Astrocyte of the hippocampus (primary cell): ENCODE measurements at places on chromosomes 3 and 15.

DNA sequence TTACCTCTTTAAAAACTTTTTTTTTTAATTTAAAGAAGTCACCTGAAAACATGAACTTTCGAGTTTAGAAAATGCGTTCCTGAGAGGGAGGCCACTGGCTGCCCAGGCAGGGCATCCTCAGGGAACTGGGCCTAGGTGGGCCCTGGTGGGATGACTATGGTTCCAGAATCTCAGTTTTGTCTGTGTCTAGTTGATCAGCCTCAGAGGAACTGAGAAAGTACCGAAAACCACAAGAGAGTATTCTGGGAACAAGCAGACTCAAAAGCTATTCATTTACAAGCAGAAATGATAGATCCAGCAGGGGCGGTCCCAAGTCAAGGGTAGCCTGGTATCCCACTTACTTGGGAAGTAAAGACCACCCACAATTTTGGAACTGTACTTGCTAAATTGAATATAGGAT, 10.5 kb downstream of the WWTR1 start:
- DNase-seq: no peak

GRCh38 chr3:194386648-194387047, 12.4 kb downstream of the GP5 start:
- no peak for DNase-seq

DNA sequence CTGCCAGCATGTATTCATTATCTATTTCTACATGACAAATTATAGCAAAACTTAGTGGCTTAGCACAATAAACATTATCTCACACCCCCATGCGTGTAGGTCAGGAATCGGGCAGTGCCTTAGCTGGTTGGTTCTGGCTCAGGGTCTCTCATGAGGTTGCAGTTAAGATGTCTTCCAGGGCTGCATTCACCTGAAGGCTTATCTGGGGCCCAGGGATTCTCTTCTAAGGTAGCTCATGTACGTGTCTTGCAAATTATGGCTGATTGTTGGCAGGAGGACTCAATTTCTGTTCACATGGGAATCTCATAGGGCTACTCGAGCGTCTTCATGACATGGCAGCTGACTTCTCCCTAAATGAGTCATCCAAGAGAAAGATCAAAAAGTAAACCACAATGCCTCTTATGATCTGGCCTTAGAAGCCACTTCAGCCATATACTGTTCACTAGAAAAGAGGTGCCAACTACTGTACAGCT, 42.9 kb upstream of the TSC22D2 start:
- DNase-seq: peak; percentile 60

GRCh38 chr3:105938101-105938500, 69.3 kb upstream of the CBLB start:
- peak; percentile 60 for DNase-seq

DNA sequence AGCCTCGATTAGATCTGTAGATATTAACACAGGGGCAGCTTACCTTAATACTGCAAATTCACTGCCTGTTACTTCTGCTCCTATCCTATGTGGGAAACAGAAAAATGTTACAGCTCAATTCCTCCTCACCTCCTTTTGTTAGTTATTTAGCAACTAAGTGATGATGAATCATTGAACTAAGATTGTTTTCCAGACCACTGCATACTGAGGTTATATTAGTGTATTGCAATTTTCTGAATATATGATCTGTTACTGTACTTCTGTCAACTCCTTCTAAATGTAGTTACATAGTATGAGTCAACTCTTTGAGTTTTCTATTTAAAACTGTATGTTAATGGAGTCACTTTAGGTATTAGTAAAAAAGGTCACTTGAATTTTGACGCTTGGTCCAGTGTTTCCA, 331.5 kb upstream of the SLCO3A1 start:
- peak; percentile 34 for DNase-seq

DNA sequence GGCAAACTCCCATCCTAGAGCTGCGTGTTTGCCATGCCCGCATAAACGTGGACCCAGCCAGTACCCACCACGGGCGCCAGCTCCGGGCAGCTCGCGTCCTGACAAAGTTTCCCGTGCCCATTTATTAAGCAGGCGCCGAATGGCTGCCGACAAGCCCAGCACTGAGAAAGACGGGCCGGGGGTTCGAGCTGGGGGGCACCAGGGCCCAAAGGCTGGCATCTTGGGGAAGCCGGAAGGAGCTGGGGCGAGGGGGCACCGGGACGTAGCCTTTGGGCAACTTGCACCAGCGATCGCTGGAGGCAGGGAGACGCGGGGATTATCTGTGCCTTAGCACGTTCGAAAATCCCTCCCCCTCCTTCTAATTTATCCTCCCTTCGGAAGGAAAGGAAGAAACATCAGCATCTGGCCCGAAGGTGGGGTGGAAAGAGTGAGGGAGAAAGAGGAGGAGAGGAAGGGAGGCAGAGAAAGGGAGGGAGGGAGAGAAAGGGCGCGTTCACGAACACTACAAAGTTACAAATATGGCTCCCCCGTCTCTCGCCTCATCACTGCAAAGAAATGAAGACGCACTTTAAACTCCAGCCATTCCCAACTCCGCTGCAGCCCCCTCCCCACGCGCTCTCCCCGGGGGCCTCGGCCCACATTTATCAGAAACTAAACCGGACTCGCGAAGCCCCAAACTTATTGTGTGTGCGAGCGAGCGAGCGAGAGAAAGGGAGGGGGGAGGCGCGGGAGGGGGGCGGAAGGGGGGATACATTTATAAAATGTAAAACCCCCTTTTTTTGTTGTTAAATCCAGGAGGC, 1.0 kb downstream of the ANP32A start:
- DNase-seq: peak; percentile 63

- no peak for DNase-seq
Measured at GRCh38 chr3:138032567-138032966, 22.6 kb downstream of the CLDN18 start.

DNA sequence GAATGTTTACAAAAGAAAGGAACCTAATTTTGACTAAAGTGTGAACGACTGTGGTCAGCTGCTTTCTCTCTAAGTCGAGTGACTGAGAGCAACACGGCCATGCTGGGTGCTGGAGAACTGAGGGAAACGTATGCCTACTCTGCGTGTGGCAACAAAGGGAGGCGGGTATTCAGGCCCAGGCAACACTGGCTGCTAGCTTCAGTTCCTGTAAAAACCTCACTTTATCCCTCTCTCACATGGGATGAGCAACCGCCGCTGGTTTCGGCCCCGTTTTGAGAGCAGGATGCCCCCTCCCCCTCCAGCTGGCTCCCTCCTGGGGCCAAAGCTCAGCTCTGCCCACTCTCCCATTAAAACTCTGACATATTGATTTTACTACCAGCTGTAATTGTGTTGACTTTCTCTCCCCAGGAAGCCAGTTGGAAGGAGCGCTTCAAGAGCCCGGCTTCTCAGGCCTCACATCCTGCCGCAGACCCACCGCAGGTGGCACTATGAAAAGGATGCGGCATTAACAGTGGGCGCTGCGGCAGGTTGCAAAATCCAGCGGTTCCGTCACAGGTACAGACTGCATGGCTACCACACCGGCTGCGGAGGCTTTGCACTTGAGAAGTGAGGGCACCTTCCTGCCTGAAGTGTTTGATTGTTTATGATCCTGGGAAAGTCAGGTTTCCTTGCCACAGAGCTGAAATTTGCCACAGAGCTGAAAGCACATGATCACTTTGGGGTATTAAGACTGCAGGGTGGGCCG, 12.7 kb downstream of the PLXND1 start:
- DNase-seq: no peak

- DNase-seq: no peak
Measured at GRCh38 chr3:105829229-105829628, 39.6 kb downstream of the CBLB start.

DNA sequence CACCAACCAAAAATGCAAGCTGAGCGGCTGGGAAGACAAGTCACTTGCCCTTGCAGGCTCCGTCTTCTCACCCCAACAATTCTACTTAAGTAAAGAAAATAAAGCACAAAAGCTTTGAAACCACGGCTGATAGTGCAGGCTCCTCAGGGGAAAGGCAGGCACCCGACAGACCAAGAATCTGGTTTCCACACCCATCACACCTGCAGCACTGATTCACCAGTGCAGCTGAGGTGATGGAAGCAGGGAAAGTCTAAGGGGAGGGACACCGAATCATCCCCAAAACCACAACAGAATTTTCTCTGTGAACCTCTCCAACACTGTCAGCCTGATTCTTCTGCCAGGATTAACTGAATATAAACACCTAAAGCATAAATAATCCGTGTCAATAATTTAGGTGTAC, 62.0 kb upstream of the NSMCE3 start:
- DNase-seq: no peak

DNA sequence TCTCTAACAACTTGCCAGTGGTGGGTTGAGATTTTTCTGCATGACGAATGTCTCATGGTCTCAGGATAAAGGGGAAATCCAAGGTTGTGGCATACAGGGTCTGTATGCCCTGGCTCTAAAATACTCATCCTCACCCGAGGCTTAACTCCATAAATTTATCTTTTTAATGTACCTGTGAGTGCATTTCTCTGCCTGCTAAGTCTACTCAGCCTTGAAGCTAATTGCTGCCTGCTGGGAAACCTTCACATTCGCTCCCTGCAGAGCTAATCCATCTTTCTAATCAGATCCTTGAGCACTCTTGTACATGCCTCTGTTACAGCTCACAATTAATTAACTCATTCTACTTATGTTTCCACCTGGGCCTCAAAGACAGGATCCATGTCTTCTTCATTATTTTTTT, 93.8 kb downstream of the CMSS1 start:
- DNase-seq: no peak

- DNase-seq: no peak
Measured at GRCh38 chr3:7285505-7285904, 424.6 kb downstream of the GRM7 start.

GRCh38 chr15:85094685-85095084, 113.0 kb downstream of the PDE8A start:
- DNase-seq: peak; percentile 45

- DNase-seq: peak; percentile 70
Measured at GRCh38 chr3:55198554-55198953, 270.7 kb upstream of the LRTM1 start.

DNA sequence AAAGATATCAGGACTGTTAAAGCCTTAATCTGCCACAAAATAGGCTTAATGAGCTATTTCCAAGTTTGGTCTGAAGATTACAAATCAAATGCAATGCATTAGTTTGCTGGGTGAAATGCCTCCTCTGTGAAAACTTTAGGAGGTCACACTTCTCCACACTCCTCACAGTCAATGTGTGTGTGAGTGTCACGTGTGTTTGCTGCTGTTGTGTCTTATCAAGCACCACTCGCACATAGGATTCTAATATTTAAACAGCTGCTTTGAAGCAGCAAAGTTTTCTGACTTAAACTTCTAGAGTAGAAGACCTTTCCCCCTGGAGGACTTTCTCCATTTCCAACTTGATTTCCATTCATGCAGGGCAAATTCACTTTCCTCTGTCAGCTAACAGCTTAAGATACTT, 203.2 kb upstream of the PEX5L start:
- DNase-seq: no peak

- no peak for DNase-seq
Measured at GRCh38 chr15:48367483-48367882, 36.3 kb downstream of the DUT start.

DNA sequence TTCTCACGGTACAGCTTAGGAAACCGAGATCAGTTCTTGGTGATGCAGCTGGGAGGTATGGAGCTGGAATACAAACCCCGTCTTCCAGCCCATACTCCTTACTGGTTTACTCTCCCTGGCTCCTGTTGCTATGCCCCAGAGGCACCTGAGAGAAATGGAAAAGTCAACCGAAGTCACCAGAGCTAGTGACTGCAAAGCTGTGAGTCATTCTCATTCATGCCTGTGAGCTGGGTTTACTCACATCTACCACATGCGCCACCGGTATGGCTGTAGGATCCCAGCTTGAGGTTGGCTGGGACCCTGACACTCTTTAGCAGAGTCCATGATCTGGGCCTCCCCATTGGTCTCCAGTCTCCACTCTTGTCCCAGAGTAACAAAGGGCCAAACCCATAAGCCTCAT, 111.5 kb upstream of the ETV5 start:
- DNase-seq: peak; percentile 40

GRCh38 chr3:128316481-128316891, 150.2 kb downstream of the DNAJB8 start:
- DNase-seq: peak; percentile 27

- DNase-seq: peak; percentile 96
Measured at GRCh38 chr3:14460342-14461005, 58.1 kb downstream of the SLC6A6 start.

GRCh38 chr15:41647262-41647661, 12.9 kb upstream of the MGA start:
- no peak for DNase-seq

DNA sequence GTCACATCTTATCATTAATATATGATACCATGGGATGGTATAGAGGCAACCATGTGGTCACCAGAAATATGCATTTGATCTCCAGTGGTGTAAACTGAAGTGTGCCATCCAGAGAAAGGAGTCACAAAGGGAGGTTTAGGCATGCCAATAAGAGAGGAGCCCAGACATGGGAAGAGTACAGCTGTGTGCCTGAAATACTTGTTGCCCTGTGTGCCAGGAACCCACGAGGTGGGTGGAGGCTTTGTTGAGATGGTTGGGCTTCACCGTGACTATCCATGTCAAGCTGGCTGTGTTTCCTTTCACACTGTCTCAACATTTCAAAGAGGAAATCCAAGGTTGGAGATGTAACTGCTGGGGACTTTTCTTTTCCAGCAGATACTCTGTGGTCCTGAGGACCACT, 43.5 kb downstream of the CACNA2D3 start:
- no peak for DNase-seq

DNA sequence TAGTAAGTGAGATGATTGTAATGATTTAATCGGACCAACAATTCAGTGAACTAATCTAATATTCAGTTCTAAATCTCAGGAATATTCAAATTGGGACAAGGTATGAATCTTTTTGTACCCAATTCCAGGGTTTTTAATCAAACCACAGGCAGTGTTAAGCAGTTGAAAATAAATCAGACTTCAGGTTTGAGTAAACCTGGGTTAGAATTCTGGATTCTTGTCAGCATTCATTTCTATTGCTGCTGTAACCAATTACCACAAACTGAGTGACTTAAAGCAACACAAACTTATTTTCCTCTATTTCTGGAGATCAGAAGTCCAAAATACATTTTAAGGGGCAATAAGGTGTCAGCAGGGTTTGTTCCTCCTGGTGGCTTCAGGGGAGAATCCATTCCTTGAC, 208.4 kb upstream of the ZPLD1 start:
- no peak for DNase-seq

- peak; percentile 47 for DNase-seq
Measured at GRCh38 chr3:55144015-55144673, 216.3 kb upstream of the LRTM1 start.

GRCh38 chr15:61232266-61232665, 3.2 kb upstream of the RORA start:
- no peak for DNase-seq

DNA sequence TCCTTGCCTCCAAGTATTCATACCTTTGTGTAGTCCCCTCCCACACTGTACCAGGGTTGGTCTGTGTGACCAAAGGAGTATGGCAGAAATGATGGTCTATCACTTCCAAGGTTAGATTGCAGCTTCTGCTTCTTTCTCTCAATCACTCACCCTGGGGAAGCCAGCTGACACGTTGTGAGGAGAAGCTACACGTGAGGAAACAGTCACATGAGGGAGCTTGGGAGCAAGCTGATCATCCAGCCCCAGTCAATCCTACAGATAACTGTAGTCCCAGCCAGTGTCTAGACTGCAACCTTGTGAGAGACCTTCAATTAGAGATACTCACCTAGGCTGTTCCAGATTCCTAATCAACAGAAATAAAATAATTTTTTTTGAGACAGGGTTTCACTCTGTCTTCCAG, 6.2 kb upstream of the ZNF774 start:
- DNase-seq: no peak
